ENCODE measurements at places on chromosomes 7 and 10.

DNA sequence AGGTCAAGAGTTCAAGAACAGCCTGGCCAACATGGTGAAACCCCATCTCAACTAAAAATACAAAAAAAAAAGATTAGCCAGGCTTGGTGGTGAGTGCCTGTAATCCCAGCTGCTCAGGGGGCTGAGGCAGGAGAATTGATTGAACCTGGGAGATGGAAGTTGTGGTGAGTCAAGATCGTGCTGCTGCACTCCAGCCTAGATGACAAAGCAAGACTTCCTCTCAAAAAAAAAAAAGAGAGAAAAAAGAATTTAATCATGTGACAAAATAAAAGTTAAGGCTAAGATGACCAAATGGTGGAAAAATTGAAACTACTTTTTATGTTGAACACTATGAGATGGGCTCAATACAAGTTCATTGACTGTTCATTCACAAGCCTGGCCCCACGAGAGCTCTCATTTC lies 141.1 kb upstream of the WDR11 start:
- no peak for DNase-seq

GRCh38 chr7:93941945-93942344 lies 20.4 kb downstream of the GNG11 start:
- peak; percentile 71 for DNase-seq

GRCh38 chr10:42754155-42755027 lies 28.2 kb upstream of the BMS1 start:
- peak; percentile 2 for DNase-seq

DNA sequence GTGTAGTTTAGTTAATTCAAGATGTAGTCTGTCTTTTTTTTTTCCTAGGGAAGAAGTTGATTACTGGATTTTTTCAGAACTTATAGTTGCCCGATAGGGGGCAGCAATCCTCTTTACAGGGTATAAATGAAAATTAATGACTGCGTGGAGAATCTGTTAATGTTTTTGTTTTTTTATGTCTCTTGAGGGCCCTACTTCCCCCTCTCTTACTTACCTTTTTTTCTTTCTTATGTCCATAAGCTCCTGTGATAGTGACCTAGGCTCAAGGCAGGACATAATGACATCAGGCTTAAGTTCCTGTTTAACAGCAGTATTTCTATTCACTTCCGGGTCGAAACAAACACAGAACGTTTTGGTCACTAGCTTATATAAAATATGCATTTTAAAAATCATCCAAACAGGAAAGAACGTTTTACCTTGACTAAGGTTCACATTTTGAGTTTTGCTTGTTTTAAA lies 18.8 kb downstream of the CDC123 start:
- DNase-seq: peak; percentile 68

GRCh38 chr7:28708033-28708951 lies 249.8 kb downstream of the TRIL start:
- peak; percentile 77 for DNase-seq

GRCh38 chr7:121924269-121925186 lies 51.6 kb downstream of the PTPRZ1 start:
- DNase-seq: no peak

GRCh38 chr7:135317676-135318325 lies 84.2 kb downstream of the STRA8 start:
- DNase-seq: no peak

GRCh38 chr10:22570733-22571430 lies 143.5 kb downstream of the PIP4K2A start:
- DNase-seq: no peak

GRCh38 chr7:111953611-111954010 lies 252.6 kb downstream of the DOCK4 start:
- no peak for DNase-seq

DNA sequence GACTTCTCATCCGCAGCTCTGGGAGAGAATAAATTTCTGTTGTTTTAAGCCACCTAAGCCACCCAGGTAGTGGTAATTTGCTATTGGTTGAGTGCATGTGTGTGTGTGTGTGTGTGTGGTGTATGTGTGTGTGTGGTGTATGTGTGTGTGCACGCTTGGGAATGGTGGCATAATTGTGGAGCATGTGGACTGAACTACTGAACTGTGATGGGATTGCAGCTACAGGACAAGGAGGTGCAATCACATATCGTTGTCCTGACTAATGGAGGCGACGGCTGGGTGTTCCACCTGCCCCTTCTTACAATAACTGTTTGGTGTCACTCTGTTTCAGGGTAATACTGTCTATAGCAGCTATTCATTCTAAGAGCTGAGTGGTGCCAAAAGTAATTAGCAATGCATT lies 448.7 kb upstream of the PFKP start:
- DNase-seq: no peak

- no peak for DNase-seq
These were observed 119.4 kb downstream of the COL28A1 start for GRCh38 chr7:7416031-7416858.

DNA sequence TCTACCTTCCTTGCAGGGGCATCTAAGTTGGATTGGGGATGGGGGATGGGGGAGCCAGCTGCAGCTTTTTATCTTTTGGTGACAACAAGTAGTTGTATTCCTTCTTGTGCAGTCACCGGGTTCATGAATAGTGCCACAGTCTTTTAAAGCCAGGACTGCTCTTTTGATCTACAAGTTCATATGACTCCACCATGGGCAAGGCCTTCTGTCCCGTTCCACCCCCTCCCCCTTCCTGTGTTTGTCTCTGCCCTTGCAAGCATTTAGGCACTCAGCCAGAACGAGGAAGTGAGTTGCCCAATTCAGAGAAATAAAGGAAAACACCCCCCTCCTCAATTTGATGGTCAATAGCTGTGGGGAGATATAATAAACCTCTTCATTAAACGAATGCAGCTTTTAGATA lies 44.8 kb upstream of the EGR2 start:
- no peak for DNase-seq

DNA sequence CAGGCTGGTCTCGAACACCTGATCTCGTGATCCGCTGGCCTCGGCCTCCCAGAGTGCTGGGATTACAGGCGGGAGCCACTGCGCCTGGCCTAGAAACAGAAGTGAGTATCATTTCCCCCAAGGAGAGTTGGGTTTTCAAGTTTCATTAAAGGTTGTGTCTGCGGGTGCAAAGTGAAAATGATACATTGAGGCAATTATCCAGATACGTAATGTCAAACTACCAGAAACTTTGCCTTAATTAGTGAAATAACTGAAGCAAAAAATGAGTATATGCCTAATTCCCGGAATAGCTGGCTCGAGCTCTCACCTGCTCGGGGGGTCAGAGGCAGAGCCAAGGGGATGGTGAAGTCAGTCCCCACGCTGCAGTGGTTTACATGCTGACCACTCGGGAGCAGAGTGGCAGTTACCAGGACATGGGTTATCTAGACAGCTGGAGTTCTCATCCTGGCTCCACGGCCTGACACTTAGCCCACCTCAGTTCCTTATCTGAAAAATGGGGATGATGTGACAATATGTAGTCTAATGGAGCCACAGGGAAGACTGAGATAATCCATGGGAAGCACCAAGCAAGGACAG lies 25.5 kb downstream of the CHST15 start:
- DNase-seq: no peak

DNA sequence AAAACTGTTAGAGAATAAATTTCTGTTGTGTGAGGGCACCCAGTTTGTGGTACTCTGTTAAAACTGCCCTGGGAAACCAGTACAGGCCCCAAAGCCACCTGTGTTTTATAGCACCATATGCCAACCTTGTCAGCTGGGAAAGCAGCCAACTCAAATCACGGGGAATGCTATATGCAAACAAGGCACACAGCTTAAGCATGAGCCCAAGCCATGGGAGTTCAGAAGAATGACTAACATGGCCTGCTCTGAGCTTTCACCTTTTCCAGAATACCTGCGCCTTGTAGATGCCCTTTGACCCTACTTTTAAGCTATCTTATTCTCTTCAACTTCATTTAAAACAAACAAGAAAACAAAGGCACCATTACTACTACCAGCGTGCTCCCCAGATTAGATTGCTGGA lies 5.5 kb upstream of the SLC25A13 start:
- no peak for DNase-seq

All from fibroblast of skin of right quadriceps (primary cell).